ENCODE measurements at places on chromosomes 7 and 10.

- DNase-seq = no peak
Measured at GRCh38 chr7:55965100-55965470, 700 bp downstream of the NIPSNAP2 start.

GRCh38 chr10:107545717-107546116 is 381.2 kb upstream of the SORCS1 start:
- DNase-seq = no peak

- no peak for DNase-seq
Measured at GRCh38 chr7:73822319-73823173, 8.2 kb upstream of the CLDN4 start.

- no peak for DNase-seq
Measured at GRCh38 chr10:83252596-83252995, 886.7 kb upstream of the GHITM start.

GRCh38 chr7:73919694-73920375 is 58.9 kb downstream of the TMEM270 start:
- DNase-seq = no peak

DNA sequence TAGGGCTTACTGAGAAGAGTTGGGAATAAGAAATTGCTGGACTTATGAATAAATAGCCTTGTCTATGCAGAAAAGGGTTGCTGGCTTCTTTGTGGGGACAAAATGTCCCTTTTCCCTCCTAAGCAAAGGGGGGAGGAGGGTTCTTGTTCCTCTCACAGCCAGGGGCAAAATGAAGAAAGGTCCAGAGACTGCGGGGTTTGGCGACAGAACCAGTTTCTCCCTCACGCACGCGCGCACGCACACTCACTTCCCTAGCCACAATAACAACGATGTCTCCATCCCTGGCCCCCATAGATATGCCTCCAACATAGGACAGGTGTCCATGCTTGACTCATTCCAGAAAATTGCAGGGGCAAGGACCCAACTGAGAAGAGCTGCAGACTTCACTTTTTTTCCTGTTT is 3.3 kb downstream of the ZMIZ1 start:
- DNase-seq = no peak

- DNase-seq = no peak
Measured at GRCh38 chr10:93149761-93150160, 76.1 kb downstream of the CYP26A1 start.
